Vagina (tissue), 2 donors: ENCODE measurements at places on chromosomes 11 and 22. TPM values are rescaled to one million over a fixed set of nuclear protein-coding genes. Genes with fewer than 3 reads are reported as not detected.

DNA sequence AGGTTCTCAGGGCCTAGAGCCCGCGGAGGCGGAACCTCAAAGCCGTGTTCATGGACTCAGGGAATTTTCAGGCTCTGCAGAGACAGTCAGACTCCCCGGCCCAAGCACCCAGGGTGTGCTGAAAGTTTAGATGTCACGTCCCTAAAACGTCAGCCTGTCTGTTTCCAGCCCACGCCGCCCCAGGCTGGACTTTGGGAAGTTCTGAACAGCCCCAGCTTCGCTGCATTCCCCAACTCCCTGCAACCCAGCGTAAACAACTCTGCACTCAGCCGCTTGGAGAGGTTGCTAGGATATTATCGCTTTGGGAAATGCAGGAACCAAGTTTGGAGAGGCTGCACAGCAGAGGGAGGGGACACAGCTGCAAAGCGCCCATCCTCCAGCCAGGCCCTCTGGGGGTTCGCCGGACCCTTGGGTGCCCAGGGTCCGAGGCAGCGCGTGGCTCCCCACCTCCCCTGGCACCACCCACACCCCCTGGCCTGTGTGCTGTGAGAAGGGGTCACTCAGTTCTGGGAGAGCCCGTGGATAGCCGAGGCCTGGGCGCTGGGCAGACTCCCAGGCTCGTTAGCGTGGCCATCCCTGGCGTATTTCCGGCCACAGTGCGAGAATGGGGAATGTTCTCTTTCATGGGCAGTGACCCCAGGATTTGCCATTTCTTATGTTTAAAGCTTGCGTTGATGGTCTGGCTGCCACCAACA is 120.5 kb upstream of the FGF3 start:
- H3K36me3 ChIP-seq = no peaks in the 10 kb centered on the region
- H3K27ac ChIP-seq = peak overlapping the region; percentile 72
- peaks cover 8% of the 10 kb centered on the region for H3K4me1 ChIP-seq

DNA sequence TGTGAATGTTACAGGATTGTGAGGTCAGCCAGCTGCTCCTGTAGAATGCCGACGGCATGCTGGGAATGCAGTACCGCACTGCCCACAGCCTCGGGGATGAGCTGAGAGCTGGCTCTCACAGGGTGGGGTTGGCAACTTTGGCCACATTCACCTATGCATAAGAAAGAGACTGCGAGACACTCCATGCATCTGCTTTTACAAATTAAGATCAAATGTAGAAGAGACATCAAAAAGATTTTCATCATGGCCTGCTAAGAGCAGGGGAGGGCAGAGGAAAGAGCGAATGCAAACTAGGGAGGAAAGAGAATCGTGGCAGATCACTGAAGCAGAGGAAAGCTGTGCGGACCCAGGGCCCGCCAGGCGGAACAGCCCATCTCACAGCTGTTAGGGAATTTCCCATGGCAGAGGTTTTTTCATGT is 49.8 kb upstream of the SPATA19 start:
- H3K4me1 ChIP-seq = no peaks in the 10 kb centered on the region
- no peak for DNase-seq
- no peak overlapping the region for H3K4me3 ChIP-seq
- no peaks in the 10 kb centered on the region for H3K27me3 ChIP-seq
- H3K36me3 ChIP-seq = no peaks in the 10 kb centered on the region

- H3K36me3 ChIP-seq = no peaks in the 10 kb centered on the region
- peaks cover 29% of the 10 kb centered on the region for H3K4me1 ChIP-seq
- DNase-seq = no peak
These were observed 387.1 kb downstream of the SOX6 start for GRCh38 chr11:15969281-15969680.

GRCh38 chr11:47352556-47352955 is at the start of gene MYBPC3:
Gene MYBPC3 (minus strand): TSS chr11:47352702. CDS start chr11:47352647, 55 bp downstream.
- H3K4me3 ChIP-seq = no peak within 1 kb of the TSS
- no peaks in the 10 kb centered on the region for H3K36me3 ChIP-seq
- peaks cover 13% of the 10 kb centered on the region for H3K4me1 ChIP-seq
- no peak for DNase-seq
- H3K27me3 ChIP-seq = no peaks in the 10 kb centered on the region
- no peak within 1 kb of the TSS for H3K27ac ChIP-seq

- DNase-seq = no peak
- H3K4me1 ChIP-seq = no peaks in the 10 kb centered on the region
- no peak overlapping the region for H3K27ac ChIP-seq
- no peak overlapping the region for H3K4me3 ChIP-seq
These were observed 48.4 kb upstream of the DBX1 start for GRCh38 chr11:20208622-20209111.

- H3K4me3 ChIP-seq = no peak overlapping the region
- H3K36me3 ChIP-seq = no peaks in the 10 kb centered on the region
- no peak overlapping the region for H3K27ac ChIP-seq
- DNase-seq = no peak
- no peaks in the 10 kb centered on the region for H3K4me1 ChIP-seq
- H3K27me3 ChIP-seq = no peaks in the 10 kb centered on the region
These were observed 12.3 kb downstream of the DGAT2 start for GRCh38 chr11:75780888-75781287.

DNA sequence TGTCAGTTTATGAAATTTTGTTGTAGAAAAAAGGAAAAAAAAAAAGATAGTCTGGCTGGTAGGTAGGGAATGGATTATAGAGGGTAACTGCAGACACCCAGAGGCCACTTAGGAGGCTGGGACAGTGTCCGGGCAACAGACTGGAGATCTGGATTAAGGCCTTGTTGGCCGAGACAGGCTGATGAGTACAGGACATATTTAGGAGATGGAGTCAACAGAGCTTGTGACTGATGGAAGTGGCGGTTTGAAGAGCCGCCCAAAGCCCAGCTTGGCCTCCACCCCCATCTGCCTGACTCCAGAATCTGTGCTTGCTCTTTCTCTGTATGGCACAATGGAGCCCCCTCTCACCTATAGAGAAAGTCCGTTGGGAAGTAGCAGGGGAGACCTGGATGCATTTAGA is 7.6 kb downstream of the PLEKHB1 start:
- no peak overlapping the region for H3K4me3 ChIP-seq
- H3K27me3 ChIP-seq = no peaks in the 10 kb centered on the region
- no peak for DNase-seq
- H3K27ac ChIP-seq = no peak overlapping the region

DNA sequence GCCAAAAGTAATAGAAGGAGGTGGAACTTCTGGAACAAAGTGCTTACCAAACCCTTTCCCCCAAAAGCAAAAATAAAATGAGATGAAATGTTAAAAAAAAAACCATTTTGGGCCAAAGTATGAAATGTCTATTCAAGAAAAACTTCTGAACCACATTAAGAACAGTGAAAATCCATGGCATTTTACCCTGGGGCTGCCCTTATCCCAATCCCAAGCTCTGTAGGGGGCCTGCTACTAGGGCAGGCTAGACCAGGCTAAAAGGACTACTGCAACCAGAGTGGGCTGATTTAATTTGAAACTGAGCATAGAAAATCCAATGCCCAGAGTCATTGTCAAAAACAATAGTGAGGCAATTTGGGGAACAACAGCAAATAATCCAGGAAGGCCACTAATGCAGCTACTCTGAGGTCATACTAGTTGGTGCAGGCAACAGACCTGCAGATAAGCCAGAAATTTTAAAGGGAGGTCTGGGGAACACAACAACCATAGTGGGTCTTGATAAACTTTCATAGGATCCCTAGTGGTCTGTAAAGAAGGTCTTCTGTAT is 99.4 kb downstream of the RELT start:
- no peaks in the 10 kb centered on the region for H3K4me1 ChIP-seq
- no peak overlapping the region for H3K4me3 ChIP-seq
- no peaks in the 10 kb centered on the region for H3K36me3 ChIP-seq
- DNase-seq = no peak
- no peak overlapping the region for H3K27ac ChIP-seq

GRCh38 chr11:102843489-102843888 is at the start of gene MMP3:
Gene MMP3 (minus strand): TSS chr11:102843609. CDS start chr11:102843546, 63 bp downstream.
- H3K27ac ChIP-seq = no peak within 1 kb of the TSS
- no peaks in the 10 kb centered on the region for H3K36me3 ChIP-seq
- no peak for DNase-seq

- H3K27ac ChIP-seq = no peak overlapping the region
- no peak for DNase-seq
- no peak overlapping the region for H3K4me3 ChIP-seq
- no peaks in the 10 kb centered on the region for H3K27me3 ChIP-seq
- H3K4me1 ChIP-seq = no peaks in the 10 kb centered on the region
These were observed 737.2 kb downstream of the LRRC4C start for GRCh38 chr11:40722179-40722795.

- H3K4me1 ChIP-seq = peaks cover 77% of the 10 kb centered on the region
- H3K27ac ChIP-seq = peak overlapping the region; percentile 0
- H3K27me3 ChIP-seq = no peaks in the 10 kb centered on the region
- no peak overlapping the region for H3K4me3 ChIP-seq
- H3K36me3 ChIP-seq = peaks cover 15% of the 10 kb centered on the region
These were observed 2.4 kb downstream of the GNB1L start for GRCh38 chr22:19852177-19852781.

DNA sequence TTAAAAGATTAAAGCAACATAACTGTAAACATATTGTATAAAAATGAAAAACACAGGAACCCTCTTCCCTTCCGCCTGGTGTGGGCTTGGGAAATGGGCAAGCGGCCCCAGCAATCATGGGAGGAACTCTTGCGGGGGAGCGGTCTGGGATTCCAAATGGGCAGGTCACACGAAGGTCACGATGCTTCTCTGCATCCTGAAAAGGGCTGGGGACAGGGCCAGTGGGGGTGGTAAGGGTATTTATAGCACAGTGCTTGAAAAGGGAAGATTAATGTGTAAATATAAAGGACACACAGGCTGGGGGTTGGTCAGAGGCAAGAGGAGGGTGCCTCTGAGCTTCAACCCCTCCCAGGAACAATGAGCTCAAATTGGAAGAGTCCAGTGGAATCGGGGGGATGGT is 46.9 kb upstream of the OR4B1 start:
- H3K27ac ChIP-seq = peak overlapping the region; percentile 33
- DNase-seq = no peak
- peaks cover 21% of the 10 kb centered on the region for H3K4me1 ChIP-seq

DNA sequence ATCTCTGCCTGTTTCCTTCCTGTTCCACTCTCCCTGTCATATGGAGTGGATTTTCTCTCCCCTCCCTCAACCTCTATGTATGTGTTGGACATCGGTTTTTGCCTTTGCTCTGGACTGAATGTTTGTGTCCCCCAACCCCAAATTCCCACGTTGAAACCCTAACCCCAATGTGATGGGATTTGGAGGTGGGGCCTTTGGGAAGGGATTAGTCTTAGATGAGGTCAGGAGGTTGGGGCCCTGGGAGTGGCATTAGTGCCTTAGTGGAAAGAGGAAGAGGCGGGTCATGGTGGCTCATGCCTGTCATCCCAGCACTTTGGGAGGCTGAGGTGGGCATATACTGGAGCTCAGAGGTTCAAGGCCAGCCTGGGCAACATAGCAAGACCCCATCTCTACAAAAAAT is 11.6 kb downstream of the TP53AIP1 start:
- no peak overlapping the region for H3K27ac ChIP-seq
- H3K4me1 ChIP-seq = no peaks in the 10 kb centered on the region
- no peaks in the 10 kb centered on the region for H3K36me3 ChIP-seq
- H3K4me3 ChIP-seq = no peak overlapping the region
- no peaks in the 10 kb centered on the region for H3K27me3 ChIP-seq
- no peak for DNase-seq

DNA sequence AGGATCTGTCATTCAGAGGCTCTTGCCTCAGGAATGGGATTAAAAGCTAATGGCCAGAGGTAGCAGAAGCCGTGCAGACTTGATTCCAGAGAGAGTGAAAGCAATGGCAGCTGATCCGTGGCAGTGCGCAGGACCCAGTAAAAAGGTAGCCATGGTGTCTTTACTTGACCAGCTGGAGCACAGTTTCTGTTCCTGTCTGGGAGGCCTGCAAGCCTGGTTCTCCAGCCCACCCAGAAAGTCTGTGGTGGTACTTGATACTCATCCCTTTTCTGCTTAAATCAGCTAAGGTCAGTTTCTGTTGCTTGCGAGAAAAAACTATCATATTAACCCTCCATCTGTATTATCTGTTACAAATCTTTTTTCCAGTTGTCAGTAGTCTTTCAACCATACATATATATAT is 86.7 kb downstream of the RPS6KA4 start:
- no peaks in the 10 kb centered on the region for H3K27me3 ChIP-seq
- no peak overlapping the region for H3K27ac ChIP-seq
- no peak for DNase-seq
- no peaks in the 10 kb centered on the region for H3K36me3 ChIP-seq
- H3K4me3 ChIP-seq = no peak overlapping the region
- H3K4me1 ChIP-seq = peaks cover 18% of the 10 kb centered on the region

GRCh38 chr11:82458147-82458546 is 275.5 kb downstream of the FAM181B start:
- no peaks in the 10 kb centered on the region for H3K36me3 ChIP-seq
- H3K27me3 ChIP-seq = no peaks in the 10 kb centered on the region
- no peak overlapping the region for H3K4me3 ChIP-seq
- no peak overlapping the region for H3K27ac ChIP-seq

GRCh38 chr11:122747351-122747781 is 90.9 kb upstream of the CRTAM start:
- no peak overlapping the region for H3K27ac ChIP-seq
- H3K4me3 ChIP-seq = no peak overlapping the region
- no peak for DNase-seq
- H3K27me3 ChIP-seq = no peaks in the 10 kb centered on the region
- H3K4me1 ChIP-seq = peaks cover 23% of the 10 kb centered on the region

- H3K27me3 ChIP-seq = no peaks in the 10 kb centered on the region
- H3K36me3 ChIP-seq = no peaks in the 10 kb centered on the region
- H3K4me3 ChIP-seq = no peak overlapping the region
- DNase-seq = no peak
- no peak overlapping the region for H3K27ac ChIP-seq
- peaks cover 5% of the 10 kb centered on the region for H3K4me1 ChIP-seq
These were observed 37.4 kb downstream of the PDGFB start for GRCh38 chr22:39207141-39208012.

GRCh38 chr22:43554259-43554636 is 142.4 kb downstream of the MPPED1 start:
- no peaks in the 10 kb centered on the region for H3K4me1 ChIP-seq
- no peaks in the 10 kb centered on the region for H3K27me3 ChIP-seq
- H3K36me3 ChIP-seq = no peaks in the 10 kb centered on the region
- peak; percentile 3 for DNase-seq
- H3K4me3 ChIP-seq = no peak overlapping the region

DNA sequence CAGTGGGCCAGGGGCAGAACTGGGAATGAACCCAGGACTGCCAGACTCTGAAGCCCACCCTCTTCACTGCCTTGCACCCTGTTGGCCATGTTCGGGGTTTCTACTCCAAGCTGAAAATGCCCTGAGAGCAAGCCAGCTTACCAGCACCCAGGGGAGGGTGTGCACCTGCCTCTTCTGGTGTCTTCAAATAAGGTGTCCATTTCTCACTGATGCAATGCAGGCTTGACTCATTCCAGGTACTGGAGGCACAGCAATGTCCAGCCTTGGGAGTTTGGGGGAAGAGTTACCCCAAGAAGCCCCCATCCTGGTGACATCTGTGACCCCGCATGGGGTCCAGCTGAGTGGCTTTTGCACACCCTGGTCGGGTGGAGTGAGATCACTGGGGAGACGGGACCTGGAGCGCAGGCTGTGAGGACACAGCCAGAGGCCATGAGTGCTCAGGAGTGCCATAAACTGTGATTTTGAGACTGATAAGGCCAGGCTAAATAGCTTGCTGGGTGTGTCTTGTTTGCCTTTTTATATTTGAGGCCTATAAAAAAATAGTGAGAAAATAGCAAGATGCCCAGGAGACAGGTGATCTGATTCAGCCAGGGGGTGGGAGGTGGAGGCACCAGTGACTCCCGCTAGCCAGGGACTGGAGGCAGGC is 4.6 kb upstream of the CERK start:
- no peak overlapping the region for H3K27ac ChIP-seq
- H3K36me3 ChIP-seq = no peaks in the 10 kb centered on the region
- H3K27me3 ChIP-seq = no peaks in the 10 kb centered on the region
- H3K4me3 ChIP-seq = no peak overlapping the region

Gene MPZL3
- total RNA-seq = 9.1 TPM

Gene BTBD18
- total RNA-seq = not detected

Gene GLYAT
- total RNA-seq = not detected

Gene TECTA
- total RNA-seq = 1.2 TPM

Gene ROM1
- total RNA-seq = 6.1 TPM

Gene MUC6
- not detected for total RNA-seq

Gene ASPHD2
- total RNA-seq = 2.2 TPM

Gene MUC2
- not detected for total RNA-seq

Gene TMEM126B
- total RNA-seq = 34.1 TPM
